ENCODE measurements at places on chromosomes 12 and 14.

GRCh38 chr12:72110937-72111650, 161.1 kb upstream of the TRHDE start:
- DNase-seq, result no peak

DNA sequence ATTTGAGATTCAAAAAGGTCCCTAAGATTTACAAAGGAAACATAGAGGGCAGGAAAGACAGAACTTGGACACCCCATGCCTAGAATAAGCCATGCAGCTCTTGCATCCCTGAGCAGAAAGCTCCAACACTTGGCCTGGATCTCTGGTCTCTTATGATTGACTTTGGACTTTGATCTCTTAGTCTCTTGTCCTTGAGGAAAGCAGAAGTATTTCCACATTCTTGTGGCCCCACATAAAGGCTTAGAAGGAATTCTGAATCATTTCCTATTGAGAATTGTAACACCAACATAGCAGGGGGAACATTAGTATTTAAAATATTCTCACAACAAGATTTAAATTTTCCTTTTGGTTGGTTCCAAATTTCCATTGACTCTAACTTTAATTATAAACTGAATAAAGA, 283.7 kb upstream of the PRKD1 start:
- DNase-seq, result no peak

GRCh38 chr12:111775205-111776193, 8.8 kb downstream of the ALDH2 start:
- no peak for DNase-seq

GRCh38 chr12:48420039-48420775, 52.2 kb upstream of the ANP32D start:
- no peak for DNase-seq

GRCh38 chr12:54649825-54650224, 1.7 kb upstream of the DCD start:
- DNase-seq, result no peak

- no peak for DNase-seq
Observed at GRCh38 chr12:38528527-38528926, 212.0 kb downstream of the ALG10B start.

GRCh38 chr12:121144416-121144914, 11.8 kb downstream of the P2RX7 start:
- no peak for DNase-seq

DNA sequence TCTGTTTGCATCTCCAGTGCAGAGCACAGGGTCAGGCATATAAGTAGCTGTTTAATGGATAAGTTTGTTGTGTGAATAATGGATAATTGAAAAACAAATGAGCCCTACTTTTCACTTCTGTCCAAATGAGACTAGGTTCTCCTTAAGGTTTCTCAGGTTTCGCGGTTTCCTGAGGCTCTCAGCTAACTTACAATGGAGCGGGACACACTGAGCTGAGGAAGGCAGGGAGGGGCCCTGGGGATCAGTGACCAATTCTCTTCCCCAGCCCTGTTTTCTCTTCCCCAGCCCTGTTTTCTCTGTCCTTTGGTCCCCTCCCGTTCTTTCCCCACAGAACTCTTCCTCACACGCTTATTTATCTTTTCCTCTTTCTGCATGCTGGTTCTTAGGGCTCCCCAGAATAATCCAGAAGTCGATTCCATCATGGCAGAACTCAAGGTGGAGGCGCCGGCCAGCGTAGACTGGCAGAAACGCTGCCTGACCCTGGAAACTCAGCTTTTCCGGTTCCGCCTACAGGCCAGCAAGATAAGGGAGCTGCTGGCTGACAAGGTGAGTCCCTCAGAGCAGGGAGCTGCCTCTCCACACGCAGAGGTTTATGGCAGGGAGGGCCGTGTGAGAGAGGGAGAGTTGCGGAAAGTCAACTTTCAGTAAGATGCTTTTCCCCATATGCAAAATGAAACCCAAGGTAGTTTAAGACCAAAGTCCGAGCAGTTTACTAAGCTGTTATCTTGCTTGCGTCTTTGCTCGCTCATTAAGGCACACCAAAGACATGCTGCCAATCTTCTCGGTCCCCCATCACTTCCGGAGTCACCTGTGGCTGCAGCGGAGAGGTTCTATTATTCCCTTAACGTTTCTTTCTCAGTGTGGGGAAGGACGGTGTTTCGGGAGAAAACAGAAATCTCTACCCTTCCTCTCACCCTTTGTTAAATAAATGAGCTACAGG, 8.6 kb downstream of the PLEKHH1 start:
- DNase-seq, result no peak

DNA sequence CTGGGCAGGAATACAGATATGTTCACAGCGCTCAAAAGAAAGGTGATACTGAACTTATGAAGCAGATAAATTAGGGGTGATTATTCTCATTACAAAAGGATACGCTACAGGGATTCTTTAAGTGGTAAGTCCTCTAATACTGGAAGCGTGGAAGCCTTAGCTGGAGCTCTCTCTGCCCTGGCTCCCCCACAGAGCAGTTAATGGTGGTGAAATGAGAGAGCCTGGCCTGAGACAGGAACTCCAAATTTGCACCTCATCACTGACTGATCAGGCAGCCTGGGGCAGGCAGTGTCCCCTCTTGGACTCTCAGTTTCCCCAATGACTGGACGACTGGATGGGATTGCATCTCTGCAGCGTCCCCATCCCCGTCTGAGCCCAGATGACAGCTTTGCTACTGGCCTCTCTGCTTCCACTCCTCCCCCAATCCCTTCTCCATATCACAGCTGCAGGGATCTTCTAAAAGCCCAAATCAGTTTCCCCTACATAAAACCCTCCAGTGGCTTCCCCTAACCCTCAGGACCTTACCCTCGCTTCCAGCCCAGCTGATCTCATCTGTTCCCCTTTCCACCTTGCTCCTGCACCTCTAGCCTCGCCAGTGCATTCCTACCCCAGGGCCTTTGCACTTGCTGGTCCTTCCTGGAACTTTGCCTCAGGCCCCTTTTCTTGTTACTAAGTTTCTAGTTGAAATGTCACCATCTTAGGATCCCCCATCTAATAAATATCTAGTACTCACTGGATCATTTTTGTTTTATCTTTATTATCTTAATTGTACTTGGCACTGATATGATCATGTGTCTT, 171.7 kb upstream of the LHX5 start:
- DNase-seq, result no peak

- DNase-seq, result no peak
Observed at GRCh38 chr12:67222302-67222701, 46.9 kb upstream of the CAND1 start.

DNA sequence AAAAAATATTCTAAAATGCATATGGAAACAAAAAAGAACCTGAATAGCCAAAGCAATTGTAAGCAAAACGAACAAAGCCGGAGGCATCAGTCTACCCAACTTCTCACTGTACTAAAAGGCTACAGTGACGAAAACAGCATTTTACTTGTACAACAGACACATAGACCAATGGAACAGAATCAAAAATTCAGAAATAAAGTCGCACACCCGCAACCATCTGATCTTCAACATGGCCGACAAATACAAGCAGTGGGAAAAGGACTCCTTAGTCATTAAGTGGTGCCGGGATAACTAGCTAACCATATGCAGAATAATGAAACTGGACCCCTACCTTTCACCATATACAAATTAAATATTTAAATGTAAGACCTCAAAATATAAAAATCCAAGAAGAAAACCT, 203.9 kb upstream of the PPFIA2 start:
- DNase-seq, result no peak

- DNase-seq, result no peak
Observed at GRCh38 chr14:67553547-67553946, 20.5 kb downstream of the PLEKHH1 start.

- DNase-seq, result no peak
Observed at GRCh38 chr14:75064205-75064567, 362 bp upstream of the ACYP1 start.

DNA sequence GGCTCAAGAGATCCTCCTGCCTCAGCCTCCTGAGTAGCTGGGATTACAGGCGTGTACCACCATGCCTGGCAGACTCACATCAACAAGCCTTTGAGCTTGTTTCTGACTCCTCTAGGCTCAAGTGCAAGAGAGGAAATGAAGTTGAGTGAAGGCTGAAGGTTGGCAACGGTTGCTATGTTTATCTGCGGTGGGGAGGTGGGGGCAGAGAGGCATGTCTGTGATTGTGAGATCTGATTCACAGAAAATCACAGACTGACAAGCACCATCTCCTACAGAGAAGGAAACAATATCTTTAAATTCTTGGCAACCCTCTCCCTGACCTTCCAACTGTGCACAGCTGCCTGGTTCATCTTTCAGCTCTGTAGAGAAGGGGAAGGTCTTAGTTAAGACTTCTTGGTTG, 22.1 kb upstream of the NINJ2 start:
- no peak for DNase-seq

DNA sequence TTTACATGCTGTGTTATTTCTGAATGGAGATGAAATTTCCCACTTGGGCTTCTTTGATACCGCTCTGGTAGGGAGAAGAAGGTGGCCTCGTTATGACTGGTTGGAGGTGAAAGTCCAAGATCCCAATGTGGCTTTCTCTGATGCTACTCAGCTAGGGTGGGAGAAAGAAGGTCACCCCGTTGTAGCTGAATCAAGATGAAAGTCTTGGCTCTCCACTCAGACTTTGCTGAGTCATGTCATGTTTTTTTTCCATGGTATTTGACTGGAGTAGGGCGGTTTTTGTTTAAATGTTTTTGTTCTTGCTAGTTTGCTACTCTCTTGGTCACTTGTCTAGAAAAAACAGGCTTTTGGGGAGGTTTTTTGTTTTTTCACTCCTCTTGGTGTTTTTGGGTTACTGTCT, 2.4 kb upstream of the PDE6H start:
- no peak for DNase-seq

DNA sequence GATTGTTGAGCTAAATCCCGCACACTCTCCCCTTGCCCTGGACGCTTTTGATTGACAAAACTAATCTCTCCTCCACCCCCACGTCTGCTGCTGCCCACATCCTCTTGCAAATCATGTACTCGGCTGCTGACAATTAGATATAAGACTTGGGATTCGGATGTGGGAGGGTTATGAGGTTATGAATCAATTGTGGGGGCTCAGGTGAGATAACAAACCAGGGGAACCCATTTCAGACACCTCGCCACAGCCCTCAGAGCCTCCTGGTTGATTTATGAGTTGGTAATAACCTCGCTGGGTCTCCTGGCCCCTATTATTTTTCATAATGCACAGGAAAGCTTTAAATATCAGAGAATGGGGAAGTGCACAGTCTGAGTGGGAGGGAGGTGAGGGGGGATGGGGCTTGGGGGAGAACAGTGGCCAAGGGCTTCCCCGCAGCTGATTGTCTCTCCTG, 449.9 kb downstream of the DPF3 start:
- no peak for DNase-seq

DNA sequence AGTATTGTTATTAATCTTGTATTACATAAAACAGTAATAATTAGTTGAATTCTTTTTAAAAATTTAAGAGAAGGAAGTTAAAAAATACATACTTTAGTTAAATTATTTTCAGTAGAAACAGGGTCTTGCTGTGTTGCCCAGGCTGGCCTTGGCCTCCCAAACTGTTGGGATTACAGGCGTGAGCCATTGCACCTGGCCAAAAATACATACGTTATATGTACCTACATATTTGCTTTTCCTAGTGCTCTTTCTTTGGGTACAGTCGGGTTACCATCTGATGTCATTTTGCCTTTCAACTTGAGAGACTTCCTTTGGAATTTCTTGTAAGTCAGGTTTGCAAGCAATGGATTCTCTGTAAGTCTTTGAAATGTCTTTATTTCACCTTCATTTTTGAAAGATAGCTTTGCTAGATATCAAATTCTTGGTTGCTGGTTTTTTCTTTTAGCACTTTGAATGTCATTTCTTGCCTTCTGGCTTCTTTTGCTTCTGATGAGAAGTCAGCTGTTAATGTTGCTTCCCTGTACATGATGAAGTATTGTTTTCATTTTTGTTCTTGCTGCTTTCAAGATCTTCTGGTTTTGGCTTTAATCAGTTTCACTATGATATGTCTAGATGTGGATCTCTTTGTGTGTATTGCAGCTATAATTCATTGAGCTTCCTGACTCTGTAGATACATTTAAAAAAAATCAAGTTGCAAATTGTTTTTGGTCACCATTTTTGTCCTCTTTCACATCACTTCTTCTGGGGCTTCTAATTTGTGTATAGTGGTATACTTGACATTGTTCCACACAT, 84.4 kb downstream of the SPATS2 start:
- DNase-seq, result peak; percentile 36

- DNase-seq, result peak; percentile 83
Observed at GRCh38 chr12:121513464-121514183, 67.2 kb downstream of the KDM2B start.

- no peak for DNase-seq
Observed at GRCh38 chr12:1863823-1864222, 43.5 kb downstream of the LRTM2 start.

GRCh38 chr14:52081964-52082363, 13.1 kb upstream of the NID2 start:
- no peak for DNase-seq

DNA sequence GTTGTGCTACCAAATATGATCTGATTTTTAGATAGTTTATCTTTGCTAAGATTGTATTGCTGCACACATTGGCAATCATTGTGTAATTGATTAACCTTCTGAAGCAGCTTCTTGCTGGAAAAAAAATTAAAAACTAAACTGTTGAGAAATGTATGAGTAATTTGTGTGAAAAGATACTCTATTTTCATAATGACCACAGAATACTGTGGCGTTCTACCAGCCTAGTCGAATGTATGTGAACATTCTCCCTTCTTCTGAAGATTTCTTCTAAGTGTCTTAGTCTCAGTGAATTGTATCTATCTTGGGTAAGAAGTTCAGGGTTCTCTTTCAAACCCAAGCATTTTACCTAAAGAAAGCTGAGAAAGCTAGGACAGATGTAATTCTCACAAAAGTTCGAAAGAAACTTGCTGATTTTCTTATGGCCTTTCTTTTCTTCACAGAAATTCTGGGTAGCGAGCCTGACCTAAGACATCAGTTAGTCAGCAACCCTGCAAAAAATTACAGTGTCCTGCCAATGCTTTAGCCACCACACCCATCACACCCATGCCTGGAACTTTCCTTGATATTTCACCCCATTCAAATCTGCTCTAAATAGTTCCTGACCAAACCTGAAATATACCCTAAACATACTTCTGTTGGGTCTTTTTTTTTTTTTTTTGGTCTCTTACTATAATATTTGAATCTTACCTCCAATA, 27.1 kb upstream of the C12orf71 start:
- DNase-seq, result no peak

DNA sequence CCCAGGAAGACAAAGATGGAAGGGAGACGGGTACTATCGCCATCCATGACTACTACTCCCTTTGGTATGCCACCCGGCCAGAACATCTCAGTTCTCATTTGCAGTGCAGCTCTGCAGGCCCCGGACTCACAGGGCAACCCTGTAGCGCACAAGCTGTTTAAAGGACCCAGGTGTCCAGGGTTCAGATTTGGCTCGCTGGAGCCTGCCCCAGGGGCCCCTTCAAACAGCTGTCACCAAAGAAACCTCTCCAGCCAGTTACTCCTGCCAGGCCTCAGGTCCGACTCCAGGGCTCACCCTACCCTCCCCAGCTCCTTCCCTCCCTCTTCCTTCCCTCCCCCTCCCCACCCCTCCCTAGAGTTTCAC, 5.5 kb upstream of the CHD4 start:
- DNase-seq, result no peak

Data from GM12892 (cell line).